ENCODE measurements at places on chromosomes 3 and 15.
A peak's percentile ranks its signal among the peaks of the same experiment; 100 is the strongest.

DNA sequence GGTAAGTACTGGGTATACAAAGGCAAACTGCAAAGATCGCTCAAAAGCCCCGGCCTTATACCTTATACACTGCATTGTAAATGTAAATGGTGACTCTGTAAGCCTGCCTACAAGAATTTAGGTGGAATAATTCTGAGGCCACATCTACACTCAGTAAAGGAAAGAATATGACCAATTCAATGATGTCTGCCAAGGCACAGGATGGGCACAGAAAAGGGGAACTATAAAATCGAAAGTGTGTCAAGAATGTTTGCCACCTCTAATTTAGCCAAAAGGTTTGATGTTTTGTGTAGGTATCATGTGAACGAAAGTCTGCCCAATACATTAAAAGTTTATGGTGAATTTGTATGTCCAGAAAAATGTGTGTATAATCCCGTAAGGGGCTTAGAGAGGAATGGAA, 96.1 kb downstream of the FOXP1 start:
- no peak for DNase-seq

DNA sequence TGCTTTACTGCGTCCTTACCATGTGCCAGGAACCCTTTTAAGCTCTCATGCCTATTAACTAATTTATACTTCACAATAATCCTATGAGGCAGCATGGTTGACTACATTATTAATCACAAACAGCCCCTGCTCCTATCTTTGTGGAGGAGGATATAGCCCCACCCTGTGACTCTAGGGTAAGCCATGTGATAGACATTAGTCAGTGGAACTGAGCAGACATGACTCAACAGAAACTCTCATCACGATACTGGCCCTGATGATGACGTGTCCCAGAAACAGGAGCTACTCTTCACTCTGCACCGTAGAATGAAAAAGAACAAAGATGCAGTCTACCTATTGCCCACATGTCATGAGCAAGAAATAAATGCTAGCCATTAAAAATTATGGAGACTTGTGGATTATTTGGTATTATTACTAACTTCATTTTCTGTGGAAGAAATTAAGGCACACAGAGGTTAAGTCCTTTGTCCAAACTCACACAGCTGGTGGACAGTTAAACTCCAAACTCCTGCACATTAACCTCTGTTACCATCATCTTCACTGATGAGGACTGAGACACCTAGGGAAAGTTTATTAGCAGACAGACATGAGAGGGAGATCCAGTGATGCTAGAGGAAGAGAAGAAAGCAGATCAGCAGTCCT, 51.2 kb downstream of the CFAP20DC start:
- DNase-seq: no peak

- DNase-seq: no peak
Measured at GRCh38 chr3:157113832-157114505, 46.0 kb downstream of the CCNL1 start.

GRCh38 chr3:69542805-69543429, 157.0 kb upstream of the FRMD4B start:
- no peak for DNase-seq

- peak; percentile 3 for DNase-seq
Measured at GRCh38 chr15:99955181-99955525, 221.9 kb upstream of the LYSMD4 start.

DNA sequence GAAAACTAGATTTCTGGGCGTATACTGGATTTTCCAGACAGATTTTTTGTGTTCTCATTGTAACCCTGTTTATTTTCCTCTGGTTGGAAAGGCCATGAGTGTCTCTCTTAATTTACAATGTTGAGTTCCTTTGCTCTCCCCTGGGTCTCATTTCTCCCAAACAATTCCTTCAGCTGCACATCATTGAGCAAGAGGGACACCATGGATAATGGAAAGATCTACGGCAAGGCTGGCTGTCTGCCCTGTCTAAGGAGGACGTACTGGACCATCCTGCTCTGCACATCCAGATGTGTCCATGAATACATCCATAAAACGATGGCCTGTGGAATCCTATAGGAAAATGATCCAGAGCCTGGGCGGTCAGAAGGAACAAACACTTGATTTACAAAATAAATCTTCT, 258.1 kb upstream of the MCTP2 start:
- no peak for DNase-seq

Data from GM10248 (cell line).